ENCODE measurements at places on chromosomes 3 and 15. TPM values are rescaled to one million over a fixed set of nuclear protein-coding genes. Genes with fewer than 3 reads are reported as not detected.

- no peak for DNase-seq
These were observed 277.9 kb upstream of the TLE3 start for GRCh38 chr15:70375586-70375985.

Gene ALDH1A2
- total RNA-seq, result 0.46 TPM

DNA sequence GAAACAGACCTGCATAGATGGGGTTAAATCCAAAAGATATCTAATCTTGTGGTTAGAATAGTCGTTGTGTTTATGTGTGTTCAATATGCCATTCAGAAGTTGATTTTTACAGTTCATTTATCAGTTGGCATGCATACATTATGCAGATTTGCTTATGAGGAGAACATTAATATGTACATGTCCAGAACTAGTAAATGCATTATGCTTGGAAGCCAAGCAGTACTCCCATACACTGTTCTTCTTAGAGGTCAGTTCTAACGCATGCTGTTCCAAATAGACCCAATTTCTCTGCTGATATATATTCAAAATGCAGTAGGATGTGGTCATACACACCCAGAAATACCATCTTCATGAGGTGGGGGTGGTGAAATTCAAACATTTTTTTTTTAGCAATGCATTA, 956 bp downstream of the FGF12 start:
- DNase-seq, result no peak

- DNase-seq, result no peak
These were observed 740.9 kb upstream of the LMCD1 start for GRCh38 chr3:7760718-7761117.

GRCh38 chr3:45345846-45346580, 42.4 kb upstream of the LARS2 start:
- no peak for DNase-seq

DNA sequence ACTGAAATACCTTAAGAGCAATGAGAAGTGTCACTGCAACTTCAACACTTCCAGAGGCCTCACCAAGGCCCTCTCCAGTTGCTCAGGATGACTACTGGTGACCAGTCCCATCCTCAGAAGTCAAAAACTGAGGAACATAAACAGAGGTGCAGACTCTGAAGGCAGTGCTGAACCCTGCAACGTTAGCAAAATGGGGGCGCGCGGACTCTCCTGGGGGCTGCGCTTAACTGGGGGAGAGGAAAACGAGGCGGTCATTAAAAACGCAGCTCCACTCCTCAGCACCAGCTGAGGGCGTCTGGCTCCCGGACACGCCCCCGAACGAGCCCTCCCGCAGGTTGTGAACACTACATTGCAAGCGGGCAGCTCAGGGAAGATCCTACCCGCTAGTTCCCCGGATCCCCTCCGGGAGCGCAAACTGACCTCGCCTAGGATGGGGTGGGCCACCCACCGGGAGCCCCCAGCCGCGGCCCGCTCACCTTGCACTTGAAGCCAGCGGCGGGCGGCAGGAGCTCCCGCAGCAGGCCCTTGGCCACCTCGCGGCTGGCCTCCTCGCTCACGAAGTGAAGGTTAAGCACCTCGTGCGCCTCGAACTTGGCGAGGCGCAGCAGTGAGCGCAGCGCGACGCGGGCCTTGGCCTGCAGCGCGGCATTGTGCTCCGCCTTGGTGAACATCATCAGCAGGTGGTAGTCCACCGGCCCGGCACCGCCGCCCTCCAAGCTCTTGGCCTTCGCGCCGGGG, 711 bp downstream of the XXYLT1 start:
- DNase-seq, result peak; percentile 32

Gene PGBD4
- 1.9 TPM for total RNA-seq

DNA sequence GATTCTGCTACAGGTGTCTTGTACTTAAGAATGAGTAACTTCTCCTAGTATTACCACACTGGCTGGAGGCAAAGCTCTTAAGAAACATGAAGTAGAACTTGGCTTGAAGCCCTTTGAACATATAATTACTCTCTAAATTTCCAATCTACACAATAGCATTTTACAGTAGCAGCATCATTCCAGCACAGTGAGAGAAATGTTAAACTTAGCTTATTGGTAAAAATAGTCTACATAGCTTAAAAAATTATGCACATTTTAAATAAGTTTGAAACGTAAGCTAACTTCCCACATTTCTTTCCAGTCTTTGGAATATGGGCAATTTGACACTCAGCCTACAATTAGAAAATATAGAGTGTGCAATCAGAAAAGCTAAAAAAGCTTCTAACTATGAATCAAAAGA, 32.8 kb upstream of the TOP2B start:
- no peak for DNase-seq

DNA sequence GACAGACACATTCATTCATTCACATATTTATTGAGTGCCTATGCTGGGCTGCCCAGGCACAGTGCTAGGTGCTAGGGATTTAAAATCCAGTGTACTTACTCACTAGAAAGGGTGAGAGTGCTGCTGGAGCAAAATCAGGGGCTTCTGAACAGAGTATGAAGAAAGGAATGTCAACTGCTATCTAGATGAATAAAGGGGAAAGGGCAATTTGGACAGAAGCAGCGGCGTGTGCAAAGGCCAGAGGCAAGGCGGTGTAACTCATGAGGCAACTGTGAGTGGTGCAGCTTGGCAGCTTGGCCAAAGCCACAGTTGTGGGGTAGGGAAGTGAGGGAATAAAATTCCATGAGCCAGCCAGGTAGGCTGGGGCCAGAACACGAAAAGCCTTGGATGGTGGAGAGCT, 76.7 kb downstream of the RAD18 start:
- DNase-seq, result no peak

- no peak for DNase-seq
These were observed 72.9 kb upstream of the GALNT15 start for GRCh38 chr3:16101295-16102186.

- DNase-seq, result no peak
These were observed 20.2 kb downstream of the GBE1 start for GRCh38 chr3:81741216-81741615.

Gene RHOV
- not detected for total RNA-seq

DNA sequence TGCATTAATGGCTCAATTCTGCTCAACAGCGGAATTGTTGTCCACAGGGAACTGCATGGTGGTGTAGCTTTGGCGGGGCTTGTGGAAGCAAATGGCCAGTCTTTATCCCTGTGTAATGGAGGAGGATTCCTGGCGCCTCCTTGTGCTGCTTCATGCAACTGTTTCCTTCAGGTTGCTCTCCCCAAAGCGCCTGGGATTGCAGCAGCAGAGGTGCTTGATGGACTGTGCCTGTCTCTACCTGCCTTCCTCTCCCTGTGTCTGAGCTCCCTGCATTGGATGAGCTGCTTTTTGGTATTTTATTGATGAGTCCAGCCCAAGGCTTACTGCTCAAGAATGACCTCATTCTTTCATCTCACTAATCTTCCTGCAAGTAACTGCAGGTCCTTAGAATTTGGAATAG, 72.9 kb upstream of the NDN start:
- DNase-seq, result no peak

GRCh38 chr15:83871808-83872559, 218.1 kb downstream of the ADAMTSL3 start:
- DNase-seq, result peak; percentile 85

- no peak for DNase-seq
These were observed 47.6 kb downstream of the MBNL1 start for GRCh38 chr3:152316318-152316717.

Gene KBTBD12
- not detected for total RNA-seq

Gene CNTN4
- not detected for total RNA-seq

DNA sequence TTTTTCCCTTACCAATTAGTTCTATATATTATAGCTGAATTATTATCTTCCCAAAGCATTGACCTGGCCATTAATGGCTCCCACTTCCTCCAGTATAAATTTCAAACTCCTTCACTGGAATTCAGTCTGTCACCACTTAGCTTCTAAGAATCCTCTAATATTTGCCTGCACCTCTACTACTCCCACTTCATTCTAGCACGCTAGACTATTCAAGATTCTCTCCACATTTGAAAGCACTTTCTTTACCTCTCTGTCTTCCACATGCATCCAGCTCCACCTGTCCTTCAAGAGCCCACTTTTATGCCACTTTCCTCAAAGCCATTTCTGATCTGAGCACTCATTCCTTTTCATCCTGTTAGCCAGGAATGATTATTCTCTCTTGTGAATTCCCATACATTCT, 15.0 kb downstream of the SENP8 start:
- no peak for DNase-seq

Gene SYNPR
- total RNA-seq, result not detected

DNA sequence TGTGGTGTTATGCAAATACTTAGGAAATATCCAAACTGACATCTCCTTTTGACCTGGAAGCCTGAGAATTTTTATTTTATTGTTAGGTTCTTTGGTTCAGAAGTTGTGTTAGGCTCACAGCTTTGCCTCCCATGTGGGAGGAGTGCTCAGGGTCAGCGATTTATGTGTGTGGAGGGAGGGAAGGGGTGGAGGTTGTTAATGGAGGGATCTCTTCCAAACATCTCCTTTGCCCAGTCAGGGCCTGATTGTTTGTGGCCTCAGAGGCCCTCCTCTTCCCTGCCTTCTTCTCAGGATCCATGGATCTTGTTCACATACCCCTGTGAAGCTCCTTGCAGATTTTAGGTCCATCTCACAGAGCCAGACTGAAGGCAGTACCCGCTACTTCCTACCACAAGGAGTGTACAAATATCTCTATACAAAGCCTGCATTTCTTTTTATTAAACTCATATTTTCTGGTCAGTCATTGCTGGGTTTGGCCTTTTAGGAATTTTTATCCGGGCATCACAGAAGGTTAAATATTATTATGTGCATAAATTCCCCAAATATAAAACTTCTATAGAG, 40.3 kb downstream of the BBX start:
- DNase-seq, result no peak

Gene IQCF5
- total RNA-seq, result not detected

Gene SLC51A
- total RNA-seq, result not detected

GRCh38 chr3:127373441-127374085, 85.7 kb upstream of the PRR20G start:
- no peak for DNase-seq

- peak; percentile 35 for DNase-seq
These were observed 195.0 kb downstream of the ZNF621 start for GRCh38 chr3:40719660-40720287.

GRCh38 chr3:182962166-182962565, 18.2 kb downstream of the DCUN1D1 start:
- DNase-seq, result no peak

DNA sequence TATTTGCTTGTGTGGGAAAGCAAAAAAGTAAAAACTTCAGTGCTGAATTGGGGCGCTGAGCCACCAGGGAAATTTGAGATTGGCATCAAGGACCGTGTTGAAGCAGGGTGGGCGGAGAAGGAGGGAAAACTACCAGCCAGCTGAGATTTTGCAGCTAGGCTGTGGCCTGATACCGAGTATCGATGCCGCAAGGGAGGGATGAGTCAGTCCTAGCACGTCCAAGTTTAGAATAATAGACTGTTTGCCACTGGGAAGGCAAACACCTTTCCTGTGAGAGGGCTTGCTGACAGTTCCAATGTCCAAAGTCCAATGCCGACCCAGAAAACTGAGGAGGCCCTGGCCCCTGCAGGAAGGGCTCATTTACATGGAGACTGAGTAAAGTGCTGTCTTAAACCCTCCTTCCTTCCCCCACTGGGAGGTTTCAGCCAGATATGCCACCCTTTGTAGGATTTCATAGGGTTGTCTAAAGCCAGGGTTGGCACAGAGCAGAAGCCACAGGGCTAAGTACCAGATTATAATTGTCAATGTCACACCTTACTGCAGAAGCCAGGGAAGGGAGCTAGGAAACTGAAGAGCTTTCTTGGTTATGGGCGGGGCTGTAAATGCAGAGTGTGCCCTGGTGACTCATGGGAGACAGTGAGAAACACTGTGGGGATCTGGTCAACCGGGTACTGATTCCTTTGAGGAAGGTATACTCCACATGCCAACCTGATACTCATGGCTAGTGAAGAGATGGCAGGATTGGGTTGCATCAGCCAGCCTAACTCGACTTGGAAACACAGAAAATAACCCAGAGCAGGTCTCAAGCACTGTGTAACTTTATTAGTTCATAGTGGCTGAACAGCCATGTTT, 28.4 kb upstream of the PIK3CB start:
- peak; percentile 66 for DNase-seq

- DNase-seq, result peak; percentile 41
These were observed 53.2 kb downstream of the TM4SF4 start for GRCh38 chr3:149527531-149528339.

DNA sequence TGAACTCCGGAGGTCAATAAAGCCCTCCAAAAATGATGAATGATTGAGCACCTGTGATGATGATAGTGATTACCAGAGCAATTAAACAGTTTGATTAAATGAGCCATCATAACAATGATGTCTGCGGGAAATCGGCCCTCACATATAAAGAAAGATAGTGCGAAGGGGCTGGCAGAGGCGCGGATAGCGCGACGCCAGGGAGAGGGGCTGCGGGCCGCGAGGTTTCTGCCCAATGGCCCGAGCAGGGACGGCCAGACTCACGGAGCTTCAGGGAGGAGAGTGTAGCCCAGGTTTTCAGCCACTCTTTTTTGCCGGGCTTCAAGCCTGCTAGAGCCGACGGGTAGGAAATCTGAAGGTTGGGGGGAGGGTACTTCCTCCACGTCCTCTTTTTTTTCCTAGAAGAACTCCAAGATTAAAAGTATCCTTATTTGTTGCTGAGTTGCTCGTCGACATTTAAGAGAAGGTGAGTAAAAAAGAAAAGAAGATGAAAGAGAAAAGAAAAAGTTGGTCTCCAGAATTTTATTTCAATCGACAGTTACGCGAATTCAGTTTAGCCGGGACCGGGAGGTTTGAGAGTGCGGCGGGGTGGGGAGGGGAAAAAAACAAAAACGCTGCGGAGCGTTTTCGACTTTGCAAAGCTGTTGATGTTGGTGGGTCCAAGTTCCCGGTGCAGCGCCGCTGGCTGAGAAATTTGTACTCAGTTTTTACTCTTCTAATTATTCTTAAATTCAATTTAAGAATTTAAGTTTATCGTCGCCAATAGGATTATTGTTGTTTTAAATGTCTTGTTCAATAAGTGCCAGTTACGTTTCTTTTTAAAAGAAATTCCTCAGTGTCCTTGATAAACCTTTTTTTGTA, 2.2 kb upstream of the MEIS2 start:
- DNase-seq, result peak; percentile 37

Gene TGFBR2
- total RNA-seq, result 330 TPM

DNA sequence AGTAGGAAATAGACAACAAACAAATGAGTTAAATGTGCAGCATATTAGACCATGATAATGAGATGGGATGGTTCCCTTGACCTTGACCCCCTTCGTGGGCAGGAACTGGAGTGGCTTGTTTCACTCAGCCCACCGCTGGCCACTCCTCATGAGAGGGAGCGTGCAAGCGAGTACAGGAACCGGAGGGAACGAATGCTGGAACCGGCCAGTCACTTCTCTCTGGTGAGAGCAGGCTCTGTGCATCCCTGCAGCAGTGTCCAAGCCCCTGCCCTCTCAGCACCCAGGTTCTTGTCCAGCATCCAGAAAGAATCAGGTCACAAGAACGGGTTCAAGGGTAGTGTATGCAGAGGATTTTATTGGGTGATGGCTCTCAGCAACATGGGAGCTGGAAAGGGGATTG, 17.2 kb upstream of the IREB2 start:
- DNase-seq, result no peak

- no peak for DNase-seq
These were observed 8.8 kb downstream of the GPR87 start for GRCh38 chr3:151307583-151308488.

Gene SLC12A8
- total RNA-seq, result 6.4 TPM

Data from LHCN-M2 (cell line).